GM20000 (cell line): ENCODE measurements at places on chromosomes 5 and 9.
A peak's percentile ranks its signal among the peaks of the same experiment; 100 is the strongest.

DNA sequence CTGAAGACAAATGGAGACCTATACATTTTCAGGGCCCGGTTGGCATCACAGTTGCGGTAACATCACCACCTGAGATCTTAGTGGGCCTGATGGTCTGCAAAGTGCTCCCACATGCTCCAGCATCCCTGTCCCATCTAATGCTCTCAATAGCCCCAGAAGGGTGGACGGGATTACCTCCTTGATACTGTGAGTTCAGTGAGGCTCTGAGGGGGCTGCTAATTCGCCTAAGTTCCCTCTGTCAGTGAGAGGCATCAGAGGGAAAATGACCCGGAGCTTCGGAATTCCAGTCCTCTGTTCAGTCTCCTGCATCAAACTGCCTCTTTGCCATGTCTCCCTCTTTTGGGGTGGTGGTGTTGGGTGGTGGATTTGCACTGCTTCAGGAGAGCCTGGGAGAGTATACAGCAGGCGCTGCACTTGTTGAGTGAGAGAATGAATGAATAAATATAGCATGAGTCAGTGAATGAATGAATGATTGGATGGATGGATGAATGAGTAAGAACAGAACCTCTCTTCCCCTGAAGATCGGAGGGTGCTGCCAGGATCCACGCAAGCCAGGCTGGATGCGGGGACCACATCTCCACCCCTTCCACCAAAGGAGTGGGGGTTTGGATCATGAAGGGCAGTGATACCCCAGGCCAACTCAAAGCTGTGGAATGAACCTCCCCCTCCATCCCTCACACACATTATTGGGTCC is 141.0 kb downstream of the GABBR2 start:
- no peak for DNase-seq

DNA sequence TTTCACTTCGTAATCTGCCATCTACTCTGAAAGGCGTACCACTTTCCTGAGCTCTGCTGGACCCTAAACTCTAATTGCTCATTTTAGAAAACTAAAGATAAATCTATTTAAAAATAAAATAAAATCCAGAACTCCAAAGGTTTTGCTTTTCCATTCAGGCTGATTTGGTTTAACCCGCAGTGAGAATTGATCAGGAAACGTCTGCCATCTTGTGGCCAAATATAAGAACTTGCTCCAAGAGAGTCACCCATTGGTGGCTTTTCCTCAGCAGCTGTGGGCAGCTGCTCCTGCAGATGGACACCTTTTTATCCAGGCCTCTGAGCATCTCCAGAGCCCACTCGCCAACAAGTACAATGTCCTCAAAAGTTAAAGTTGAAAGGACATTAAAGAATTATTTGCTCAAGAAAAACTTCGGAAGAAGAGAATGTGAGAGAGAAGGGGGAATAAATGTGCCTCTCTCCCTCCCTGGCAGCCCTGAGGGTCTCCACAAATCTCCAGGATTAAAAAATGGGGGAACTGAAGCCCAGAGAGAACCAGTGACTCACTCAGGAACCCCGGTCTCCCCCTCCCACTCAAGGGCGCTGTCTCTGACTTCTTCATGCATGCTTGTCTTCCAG is 4.1 kb downstream of the SAXO1 start:
- peak; percentile 87 for DNase-seq

DNA sequence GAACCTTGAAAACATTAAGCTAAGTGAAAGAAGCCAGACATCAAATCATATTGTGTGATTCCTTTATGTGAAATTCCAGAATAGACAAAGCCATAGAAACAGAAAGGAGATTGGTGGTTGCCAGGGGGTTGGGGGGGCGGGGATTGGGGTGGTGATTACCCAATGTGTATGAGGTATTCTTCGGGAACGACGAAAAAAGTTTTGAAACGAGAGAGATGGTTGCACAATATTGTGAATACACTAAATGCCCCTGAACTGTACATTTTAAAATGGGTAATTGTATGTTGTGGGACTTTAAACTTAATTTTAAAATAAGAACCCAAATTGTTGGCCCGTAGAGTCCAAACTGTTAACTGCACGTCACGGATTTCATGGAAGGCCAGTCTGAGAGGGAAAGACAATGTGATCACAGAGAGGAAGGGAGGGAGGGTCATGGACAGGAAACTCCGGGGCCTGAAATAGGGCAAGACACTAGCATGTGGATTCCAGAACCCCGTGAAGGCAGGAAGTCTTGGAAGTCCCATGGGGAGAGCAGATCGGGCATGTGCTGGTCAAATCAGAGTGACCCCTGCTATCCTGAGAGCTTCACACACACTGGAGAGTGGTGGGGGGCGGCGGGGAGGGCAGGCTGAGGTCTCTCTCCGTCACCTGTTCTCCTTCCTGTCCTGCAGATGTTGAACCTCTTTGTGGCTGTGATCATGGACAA is 218.4 kb downstream of the CACNA1B start:
- no peak for DNase-seq

DNA sequence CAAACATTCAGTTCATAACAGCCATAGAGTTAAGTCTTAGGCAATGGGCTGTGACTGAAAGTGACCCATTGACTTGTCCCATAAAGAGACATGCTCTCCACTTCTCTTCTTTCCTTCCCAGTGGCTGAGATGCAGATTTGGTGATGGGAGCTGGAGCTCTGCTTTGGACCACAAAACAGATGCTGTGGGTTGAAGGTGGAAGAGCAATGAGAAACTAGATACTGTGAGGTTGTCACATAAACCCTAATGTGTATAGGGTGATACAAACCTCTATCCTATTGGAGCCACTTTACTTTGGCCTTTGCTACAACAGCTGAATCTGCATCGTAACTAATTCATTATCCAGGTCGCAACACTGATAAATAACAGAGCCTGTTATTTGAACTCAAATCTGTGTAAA is 192.0 kb downstream of the TTC39B start:
- no peak for DNase-seq

GRCh38 chr5:177508221-177508611 is 1.4 kb downstream of the DOK3 start:
- no peak for DNase-seq

GRCh38 chr5:137636830-137637714 is 98.8 kb downstream of the KLHL3 start:
- DNase-seq, result no peak

GRCh38 chr9:130973686-130974281 is 34.7 kb upstream of the FIBCD1 start:
- no peak for DNase-seq

GRCh38 chr5:176996780-176997179 is 9.8 kb downstream of the UIMC1 start:
- DNase-seq, result no peak

- no peak for DNase-seq
Measured at GRCh38 chr9:278651-279050, 64.0 kb downstream of the DOCK8 start.

DNA sequence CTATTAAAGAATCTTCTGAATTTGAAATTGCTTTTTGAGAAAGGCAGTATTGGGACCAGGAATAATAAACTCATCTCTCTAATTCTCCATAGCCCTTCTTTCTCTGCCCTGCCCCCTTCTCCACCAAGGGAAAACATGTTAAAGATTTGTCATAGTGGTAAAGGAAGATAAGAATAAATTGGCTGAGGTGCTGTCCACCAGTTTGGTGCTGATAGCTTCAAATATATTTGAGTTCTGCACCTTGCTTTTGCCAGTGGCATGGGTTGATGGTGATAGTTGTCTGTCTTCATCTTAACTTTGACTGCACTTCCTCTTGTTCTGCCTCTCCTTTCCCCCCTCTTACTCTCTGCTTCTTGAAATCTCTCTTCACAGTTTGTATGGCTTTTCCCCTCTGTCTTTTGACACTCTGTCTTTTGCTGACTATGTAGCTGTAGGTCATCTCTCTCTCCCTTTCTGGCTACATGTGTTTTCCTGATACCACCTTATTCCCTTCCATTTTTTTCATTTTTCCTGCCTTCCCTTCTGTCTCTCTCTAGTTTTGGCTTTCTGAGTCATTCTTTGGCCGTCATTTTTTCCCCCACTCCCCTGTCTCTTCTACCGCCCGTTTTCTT is 56.6 kb downstream of the NDUFS4 start:
- DNase-seq, result no peak

DNA sequence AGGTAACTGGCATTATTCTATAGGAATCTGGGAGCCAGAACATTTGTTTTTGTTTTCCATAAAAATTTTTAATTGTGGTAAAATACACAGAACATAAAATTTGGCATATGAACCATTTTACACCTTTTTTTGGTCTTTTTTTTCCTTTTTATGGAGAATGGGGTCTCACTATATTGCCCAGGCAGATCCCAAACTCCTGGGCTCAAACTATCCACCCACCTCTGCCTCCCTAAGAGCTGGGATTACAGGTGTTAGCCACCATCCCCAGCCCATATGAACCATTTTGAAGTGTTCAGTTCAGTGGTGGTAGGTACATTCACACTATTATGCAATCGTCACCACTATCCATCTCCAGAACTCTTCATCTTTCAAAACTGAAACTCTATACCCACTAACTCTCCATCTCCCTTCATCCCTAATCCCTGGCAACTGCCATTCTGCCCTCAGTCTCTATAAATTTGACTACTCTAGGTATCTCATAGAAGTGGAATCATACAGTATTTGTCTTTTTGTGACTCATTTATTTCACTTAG is 13.4 kb downstream of the ZMAT2 start:
- DNase-seq, result no peak

DNA sequence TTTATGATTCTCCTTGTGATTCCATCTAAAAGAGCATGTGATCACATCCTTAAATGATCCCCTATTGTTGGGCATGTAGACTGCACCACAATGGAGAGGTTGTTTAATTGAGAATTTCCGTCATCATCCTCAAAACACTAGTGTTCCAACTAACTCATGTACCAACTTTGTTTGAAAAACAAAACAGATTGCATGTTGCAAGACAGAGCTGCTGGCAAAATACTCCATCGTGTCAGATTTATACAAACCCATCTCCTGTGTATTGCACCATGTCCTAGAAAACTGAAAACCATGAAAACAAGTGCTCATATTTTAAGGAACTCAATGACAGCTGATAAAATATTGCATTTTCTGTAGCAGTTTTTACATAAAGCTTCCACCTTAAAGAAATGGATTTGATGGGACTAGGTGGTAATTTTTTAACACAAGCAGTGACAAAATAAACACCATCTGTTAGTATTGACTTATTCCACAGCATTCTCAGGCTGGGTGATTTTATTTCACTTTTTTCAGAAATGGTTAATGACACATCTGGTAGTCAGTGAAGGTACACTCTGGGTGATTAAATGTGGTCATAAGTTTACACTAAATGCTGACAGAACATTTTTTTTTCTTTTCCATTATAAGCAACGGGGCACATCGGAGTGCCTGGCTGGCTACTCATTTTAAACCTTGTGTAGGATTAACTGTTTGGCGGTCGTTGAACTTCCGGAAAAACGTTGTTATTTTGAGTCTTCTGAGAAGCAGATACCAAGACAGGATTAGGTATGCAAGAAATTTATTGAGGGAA is 602.9 kb upstream of the WWC1 start:
- no peak for DNase-seq

DNA sequence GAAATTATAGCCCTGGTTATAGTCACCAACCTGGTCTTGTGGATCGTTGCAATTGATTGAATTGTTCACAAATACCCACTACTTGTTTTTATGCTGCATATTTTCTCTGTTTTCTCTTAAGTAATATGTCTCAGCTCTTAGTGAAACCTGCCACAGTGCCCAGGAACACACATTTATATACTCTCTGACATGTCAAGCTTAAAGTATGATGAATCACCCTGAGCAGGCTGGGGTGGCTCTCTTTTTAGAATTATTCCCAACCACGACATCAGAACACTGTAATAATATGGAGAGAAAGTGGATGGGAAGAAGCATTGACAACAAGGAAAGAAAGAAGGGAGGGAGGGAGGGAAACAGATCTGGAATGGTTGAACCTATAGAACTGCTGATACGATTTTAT is 72.8 kb upstream of the ZNF608 start:
- DNase-seq, result no peak

GRCh38 chr5:139644001-139644456 is 4.1 kb upstream of the CXXC5 start:
- DNase-seq, result no peak

DNA sequence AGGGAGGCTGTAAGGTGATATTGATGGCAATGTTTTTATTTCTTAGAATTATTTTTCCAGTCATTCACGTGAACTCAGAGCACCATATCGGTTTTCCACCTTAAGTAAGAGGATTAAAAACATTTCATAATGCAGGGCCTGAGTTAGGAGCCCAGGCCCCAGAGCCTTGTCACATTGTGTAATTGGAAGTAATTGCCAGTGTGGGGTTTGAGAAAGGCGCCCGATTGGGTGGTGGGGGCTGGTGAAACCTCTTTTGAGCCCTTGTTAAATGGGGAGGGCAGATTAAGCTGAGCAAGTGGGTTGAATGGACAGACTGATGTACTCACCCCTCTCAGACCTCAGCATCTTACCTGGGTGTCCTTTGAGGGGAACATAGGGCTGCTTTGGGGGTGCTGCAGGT is 116.7 kb upstream of the PITX1 start:
- no peak for DNase-seq

GRCh38 chr5:72600391-72600981 is 93.3 kb upstream of the ZNF366 start:
- DNase-seq, result no peak

DNA sequence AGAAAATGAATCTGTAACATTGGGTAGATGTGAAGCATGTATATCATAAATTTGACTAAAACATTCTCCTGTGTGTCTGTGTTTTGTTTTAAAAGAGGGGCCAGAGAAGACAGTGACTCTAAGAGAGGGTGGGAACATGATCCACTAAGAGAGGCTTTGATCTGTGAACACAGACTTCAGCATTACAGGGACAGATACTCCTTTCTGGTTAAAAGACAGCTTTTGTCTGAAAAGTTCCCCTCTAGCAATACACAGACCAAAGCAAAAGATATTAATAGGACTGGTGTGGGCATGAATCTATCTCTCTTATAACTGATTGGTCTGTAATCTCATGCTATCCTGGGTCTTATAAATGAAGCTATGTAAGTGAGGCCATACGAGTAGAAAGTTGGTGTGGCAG is 150.9 kb downstream of the NUDT12 start:
- no peak for DNase-seq

GRCh38 chr9:133506653-133507038 is 18.1 kb downstream of the MYMK start:
- no peak for DNase-seq

- peak; percentile 85 for DNase-seq
Measured at GRCh38 chr9:95004411-95005277, 278.1 kb downstream of the AOPEP start.

- DNase-seq, result peak; percentile 9
Measured at GRCh38 chr5:110414360-110414759, 312.1 kb downstream of the TMEM232 start.

DNA sequence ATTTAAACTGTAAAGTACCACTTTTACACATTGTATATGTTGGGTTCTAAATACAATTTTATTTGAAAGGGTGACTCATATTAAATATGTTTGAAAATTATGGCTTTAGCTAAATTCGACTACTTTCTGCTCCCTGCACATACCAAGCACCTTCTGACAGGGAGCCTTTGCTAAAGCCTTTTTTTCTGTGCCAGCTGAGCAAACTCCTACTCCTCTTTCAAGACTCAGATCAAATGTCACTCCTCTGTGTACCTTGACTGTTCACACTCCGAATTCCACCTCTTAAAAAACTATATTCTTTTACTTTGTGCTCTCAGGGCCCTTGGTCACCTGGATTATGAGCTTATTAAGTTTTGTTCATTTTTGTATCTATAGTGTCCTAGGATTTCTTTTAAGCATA is 6.5 kb upstream of the OXCT1 start:
- DNase-seq, result no peak
